Endothelial cell of umbilical vein (primary cell): ENCODE measurements at places on chromosomes 3 and 15. TPM values are rescaled to one million over a fixed set of nuclear protein-coding genes. Genes with fewer than 3 reads are reported as not detected.

Gene RASGRP1
- 0.38 TPM in 1 of 2 replicates, not detected in the other for total RNA-seq

Gene TRIM71
- not detected in 2 replicates for total RNA-seq

DNA sequence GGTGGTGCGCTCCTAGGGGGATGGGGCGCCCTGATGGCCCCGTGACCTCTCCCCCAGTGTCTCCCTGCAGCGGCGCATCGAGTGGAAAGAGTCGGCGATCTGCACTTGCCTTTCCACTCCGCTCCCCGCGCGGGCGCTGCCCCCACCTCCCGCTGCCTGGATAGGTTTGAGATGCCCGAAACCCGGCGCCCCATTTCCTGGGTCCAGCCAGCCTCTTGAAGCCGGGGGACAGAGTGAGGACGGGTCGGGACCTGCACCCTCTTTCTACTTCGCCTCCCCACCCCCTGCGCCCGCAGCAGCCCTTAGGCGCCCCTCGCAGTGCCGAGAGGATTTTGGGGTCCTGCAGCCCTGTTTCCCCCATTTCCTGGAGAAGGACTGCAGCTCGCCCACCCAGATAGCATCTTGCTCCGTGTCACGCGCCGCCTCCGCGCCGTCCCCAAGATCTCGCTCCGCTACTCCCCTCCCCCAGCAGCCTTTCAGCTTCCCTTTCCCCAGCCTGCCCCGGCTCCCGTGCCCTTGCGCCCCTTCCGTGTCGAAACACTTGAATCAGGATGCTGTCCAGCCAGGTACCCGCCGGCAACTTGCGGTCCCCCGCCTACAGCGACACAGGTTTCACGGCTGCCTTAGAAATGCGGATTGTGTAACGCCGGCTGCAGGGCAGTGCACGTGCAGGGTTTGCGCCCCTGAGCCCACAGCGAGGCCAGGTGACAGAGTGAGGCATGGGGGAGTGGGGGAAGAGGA is 519 bp downstream of the ABHD6 start:
- peak; percentile 18 for DNase-seq

DNA sequence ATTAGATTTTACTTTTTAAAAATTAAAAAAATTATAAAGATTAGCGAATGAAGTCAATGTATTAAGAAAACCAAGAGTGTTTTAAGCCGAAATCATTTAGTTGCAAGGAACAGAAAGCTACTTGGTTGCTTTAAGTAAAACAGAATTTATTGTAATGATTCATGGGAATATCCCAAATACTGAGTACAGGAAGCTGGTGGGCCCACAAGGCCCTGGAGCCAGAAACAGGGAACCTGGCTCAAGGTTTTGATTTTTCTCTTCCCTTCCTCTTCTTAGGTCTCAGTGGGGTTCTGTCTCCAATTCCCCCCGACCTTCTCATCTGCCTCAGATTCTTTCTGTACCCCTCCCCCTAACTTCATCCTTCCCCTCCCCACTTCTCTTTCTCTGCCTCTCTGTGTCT is 229.0 kb downstream of the TLE3 start:
- no peak for DNase-seq

GRCh38 chr15:74425630-74426029 is 8.1 kb downstream of the SEMA7A start:
- DNase-seq = no peak
